ENCODE measurements at places on chromosomes 5 and 9.
A peak's percentile ranks its signal among the peaks of the same experiment; 100 is the strongest.

- no peak for DNase-seq
Observed at GRCh38 chr5:40669606-40670390, 9.9 kb upstream of the PTGER4 start.

- no peak for DNase-seq
Observed at GRCh38 chr9:13967011-13967410, 346.9 kb downstream of the NFIB start.

DNA sequence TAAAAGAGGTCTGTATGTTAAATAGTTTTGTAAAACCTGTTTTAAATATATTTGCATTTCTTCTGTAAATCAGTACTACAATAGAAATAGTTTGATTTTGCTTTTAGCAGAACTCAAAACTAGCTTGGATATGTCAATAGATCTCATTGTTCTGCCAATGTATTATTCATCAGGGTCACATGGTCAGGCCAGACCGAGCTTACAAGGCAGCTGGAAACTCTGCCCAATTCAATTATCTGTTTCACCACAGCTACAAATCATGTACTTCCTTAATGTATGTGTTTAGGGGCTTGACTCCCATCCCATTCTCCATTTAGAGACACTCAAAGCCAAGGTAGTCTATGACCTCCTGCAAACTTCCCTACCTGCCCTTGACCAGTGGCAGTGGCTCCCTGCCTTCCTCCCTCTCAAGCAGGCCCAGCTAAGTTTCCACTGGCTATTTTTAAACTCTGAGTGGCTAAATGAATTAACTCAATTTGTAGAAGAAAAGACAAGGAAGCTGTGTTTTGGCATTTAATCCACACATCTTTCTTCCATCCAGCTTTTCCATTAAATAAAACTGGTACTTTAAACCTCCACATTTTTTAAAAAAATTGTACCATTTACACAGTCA is 46.4 kb upstream of the SELENOP start:
- no peak for DNase-seq

DNA sequence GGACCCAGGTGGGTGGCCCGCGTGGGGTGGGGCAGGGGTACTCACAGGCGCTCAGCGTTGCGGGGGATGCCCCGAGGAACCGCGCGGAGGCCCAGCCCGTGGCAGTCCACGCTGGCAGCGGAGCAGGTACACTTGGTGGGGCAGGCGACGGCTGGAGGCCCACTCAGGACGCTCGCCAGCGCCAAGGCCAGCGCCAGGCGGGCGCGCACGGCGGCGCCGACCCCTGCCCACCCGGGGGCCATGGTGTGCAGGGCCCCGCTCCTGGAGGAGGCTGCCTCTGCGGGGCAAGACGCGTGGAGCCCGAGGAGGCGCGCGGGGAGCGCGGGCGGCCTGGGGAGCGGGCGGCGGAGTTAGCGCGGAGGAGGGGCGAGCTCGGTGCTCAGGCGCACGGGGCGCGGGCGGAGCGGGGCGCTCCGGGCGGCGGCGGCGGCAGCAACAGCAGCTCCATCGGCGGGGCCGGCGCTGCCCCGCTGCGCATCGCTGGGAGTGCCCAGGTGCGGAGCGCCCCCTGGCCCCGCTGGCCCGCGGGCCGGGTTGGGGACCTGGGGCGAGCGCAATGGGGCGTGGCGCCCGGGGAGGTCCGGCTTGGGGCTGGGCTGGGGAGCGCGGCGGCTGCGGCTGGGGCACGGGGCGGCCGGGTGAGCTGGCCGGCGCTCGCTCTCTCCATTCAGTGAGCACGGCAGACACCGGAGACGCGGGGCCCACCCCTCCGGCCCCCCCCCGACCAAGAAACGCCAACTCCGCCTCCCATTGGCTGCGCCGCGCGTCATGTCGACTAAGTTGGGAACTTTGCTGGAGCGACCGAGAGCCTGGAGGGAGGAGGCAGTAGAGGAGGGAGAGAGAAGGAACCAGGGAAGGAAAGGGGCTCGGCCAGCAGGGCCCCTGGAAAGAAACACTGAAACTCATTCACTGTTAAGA is at the start of gene SLIT3:
TSS of gene SLIT3 (minus strand) at position 672 of the 918 bp plus-strand sequence. CDS start at position 242, 430 bp downstream.
- peak; percentile 51 for DNase-seq

- peak; percentile 50 for DNase-seq
Observed at GRCh38 chr5:181160152-181160754, 12.9 kb downstream of the OR2V2 start.

GRCh38 chr5:38847559-38848347 is 1.9 kb downstream of the OSMR start:
- DNase-seq, result no peak

DNA sequence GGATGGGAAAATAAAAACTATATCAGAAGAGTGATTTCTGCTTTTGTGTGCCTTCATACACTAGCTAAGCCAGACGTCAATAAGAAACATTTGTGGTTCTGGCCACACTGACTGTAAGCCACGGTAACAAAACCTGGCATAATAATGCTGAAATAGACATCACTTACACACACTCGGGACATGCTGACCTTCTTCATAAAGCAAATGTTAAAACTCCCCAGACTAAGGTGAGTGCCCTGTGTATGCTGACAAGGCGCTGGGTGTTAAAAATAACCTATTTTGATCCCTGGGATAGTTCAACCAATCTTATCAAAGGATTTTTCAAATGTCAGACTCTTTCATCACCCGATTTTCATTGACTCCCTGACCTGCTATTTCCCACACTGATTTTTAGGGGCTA is 337.0 kb downstream of the RAB3C start:
- no peak for DNase-seq

- no peak for DNase-seq
Observed at GRCh38 chr9:76516871-76517270, 57.9 kb downstream of the GCNT1 start.

DNA sequence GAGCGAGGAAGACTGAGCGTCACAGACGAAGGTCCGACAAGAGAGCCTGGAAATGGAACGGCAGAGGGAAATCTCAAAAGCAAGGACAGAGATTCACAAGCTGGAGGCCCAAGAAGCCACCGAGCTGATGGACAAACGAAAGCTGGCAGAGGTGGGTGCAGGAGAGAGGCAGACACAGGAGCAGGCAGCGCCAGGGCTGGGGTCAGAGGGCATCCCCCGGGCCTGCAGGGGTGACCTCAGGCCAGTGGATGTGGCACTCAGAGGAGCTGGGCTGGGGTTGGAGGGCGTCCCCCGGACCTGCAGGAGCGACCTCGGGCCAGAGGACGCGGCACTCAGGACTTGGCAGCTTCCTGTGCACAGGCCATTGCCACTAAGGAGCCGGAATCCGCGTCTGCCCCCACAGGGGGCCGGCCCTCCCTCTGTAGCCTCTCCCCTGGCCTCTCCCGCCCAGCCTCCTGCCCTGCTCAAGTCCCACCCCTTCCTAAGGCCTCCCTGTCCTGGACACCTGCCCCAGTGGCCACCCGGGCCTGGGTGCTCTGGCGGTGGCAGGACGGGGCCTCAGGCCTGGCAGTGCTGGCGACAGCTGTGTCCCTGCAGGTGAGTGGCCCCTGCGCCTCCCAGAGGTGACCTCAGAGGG is 40.4 kb downstream of the EXD3 start:
- peak; percentile 67 for DNase-seq

DNA sequence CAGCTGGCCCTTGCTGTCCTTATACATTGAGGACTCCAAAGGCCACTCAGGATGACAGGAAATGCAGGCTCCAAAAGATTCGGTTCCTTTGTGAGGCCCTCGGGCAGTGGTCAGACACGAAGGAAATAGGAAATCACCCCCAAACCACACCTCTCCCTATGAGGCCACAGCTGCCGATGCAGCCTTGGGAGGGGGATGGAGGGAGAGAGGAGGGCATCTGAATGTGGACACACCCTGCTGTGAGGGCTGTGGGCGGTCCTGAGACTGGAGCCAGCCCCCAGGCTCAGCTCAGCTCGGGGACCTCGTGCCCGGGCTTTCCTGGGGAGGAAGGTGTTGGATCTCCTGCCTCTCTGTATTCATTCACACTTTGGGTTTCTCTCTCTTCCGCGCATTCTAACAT is 2.7 kb upstream of the CLPTM1L start:
- DNase-seq, result no peak

- DNase-seq, result no peak
Observed at GRCh38 chr9:106421772-106422171, 441.2 kb upstream of the ZNF462 start.
